ENCODE measurements at places on chromosomes 7 and 10.

GRCh38 chr7:54738737-54739136, 20.3 kb downstream of the SEC61G start:
- no peak for DNase-seq

GRCh38 chr7:155959894-155960293, 147.6 kb upstream of the SHH start:
- DNase-seq, result no peak

DNA sequence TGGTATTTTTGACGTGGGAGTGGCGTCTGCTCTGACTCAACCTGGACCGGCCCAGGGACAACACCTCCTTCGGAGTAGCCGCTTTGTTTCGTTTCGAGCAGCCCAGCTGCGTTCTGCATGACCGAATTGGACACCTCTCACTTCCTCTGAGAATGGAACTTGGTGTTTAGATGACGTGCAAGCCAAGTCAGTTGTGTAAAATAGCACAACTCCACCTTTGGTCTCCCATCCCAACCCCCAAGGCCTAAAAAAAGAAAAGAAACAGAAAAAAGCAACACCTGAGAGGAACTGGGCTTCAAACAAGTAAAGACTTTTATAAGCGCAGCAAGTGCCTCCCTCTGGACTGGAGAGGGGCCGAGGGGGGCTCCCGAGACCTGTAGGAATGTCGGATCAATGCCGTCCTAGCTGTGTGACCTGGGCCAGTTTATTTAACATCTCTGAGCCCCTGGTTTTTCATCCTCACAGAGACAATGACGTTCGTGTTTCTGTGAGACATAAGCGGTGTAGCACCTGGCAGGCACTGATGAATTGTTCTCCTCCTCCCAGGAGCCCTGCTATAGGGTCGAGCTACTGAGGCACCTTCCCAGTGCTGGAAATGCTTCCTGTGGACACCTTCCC, 52.0 kb upstream of the SMNDC1 start:
- DNase-seq, result peak; percentile 56

GRCh38 chr10:113856563-113856962, 2.1 kb downstream of the NHLRC2 start:
- no peak for DNase-seq

GRCh38 chr7:65946904-65947303, 35.1 kb downstream of the GUSB start:
- DNase-seq, result no peak

DNA sequence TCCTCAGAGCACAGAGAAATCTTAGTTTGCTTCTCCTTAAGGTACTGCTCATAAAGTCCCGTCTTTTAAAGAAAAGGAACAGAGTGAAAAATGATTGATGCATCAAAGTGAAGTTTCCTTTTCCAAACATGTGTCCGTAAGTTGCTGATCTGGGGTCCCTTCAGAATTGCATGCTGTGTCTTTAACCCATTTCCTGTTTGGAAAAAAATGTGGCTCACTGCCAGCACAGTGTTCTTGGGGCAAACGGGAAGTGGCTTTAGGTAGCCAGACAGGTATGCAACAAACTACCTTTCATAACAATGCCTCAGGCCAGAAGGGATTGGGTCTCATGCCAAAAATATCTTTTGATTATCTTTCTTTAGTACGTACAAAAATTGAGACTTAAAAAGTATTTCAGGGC, 50.9 kb downstream of the TFAM start:
- DNase-seq, result no peak
